ENCODE measurements at places on chromosomes 7 and 10.

- DNase-seq = no peak
These were observed 43.1 kb upstream of the CAMK2B start for GRCh38 chr7:44368455-44368854.

DNA sequence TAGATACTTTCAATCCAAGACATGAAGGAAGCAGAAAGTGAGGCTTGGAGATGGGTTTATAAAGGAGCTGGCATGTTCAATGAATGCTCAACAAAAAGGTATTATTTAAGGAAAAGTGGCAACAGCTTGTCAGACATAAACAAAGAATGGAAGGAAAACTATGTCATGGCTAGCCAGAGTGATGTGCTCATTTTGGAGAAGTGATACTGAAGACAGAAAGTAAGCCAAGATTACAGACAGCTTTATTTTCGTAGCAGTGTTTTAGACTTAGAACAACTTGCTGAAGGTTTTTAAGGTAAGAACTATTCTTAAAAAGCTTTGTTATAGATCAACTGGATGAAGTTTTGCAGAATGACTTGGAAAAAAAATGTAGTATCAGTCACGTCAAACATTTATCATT lies 160.5 kb upstream of the FERD3L start:
- DNase-seq = no peak

GRCh38 chr7:87511510-87511909 lies 36.0 kb upstream of the ABCB4 start:
- DNase-seq = no peak

DNA sequence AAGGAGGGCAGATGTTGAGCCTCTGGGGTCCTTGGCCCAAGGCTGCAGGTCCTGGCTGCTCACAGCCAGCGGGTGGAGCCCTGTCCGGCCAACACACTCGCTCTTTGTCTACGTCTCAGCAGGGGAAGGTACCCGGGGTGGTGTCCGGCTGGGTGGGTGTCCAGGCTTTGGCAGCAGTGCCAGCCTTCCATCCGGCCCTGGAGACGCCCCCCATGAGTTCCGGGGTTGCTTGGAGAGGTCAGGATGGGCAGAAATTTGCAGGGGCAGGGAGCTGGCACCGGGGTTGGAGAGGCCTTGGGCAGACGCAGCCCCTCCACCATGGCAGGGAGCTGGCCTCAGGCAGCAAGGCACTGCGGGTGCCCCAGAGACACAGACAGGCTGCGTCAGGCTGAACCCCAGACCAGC lies 42.2 kb upstream of the ELN start:
- no peak for DNase-seq

DNA sequence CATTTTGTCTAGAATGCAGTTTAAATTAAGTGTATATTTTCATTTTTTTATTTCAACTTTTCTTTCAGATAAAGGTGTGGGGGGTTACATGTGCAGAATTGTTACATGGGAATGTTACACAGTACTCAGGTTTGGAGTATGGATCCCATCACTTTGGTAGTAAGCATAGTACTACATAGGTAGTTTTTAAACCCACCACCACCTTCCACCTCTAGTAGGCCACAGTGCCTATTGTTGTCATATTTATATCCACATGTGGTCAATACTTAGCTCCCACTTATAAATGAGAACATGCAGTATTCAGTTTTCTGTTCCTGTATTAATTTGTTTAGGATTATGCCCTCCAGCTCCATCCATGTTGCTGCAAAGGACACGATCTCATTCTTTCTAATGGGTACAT lies 200.6 kb downstream of the CCDC7 start:
- DNase-seq = no peak

DNA sequence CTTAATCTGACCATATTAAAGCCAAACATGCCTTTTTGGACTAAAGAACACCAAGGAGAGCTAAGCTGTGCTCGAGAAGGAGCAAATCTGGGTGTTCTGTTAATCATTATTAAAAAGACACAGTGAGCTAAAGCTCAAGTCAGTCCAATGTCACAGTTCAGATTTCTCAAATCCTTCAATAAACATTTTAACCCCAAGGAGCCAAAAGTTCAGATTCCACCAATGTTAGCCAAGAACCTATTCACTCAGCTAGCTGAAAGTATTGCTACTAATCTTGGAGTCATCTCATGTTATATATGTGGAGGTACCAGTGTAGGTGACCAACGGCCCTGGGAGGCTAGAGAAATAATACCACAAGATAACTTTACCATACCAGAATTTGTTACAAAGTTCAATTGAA lies 14.5 kb upstream of the ZNF33B start:
- no peak for DNase-seq

GRCh38 chr10:97234400-97234799 lies 48.6 kb upstream of the SLIT1 start:
- no peak for DNase-seq

GRCh38 chr10:101829561-101830315 lies 11.5 kb upstream of the OGA start:
- peak; percentile 34 for DNase-seq

GRCh38 chr10:31875608-31876007 lies 53.0 kb downstream of the ARHGAP12 start:
- no peak for DNase-seq

GRCh38 chr7:155597753-155598140 lies 46.7 kb upstream of the RBM33 start:
- no peak for DNase-seq
